ENCODE measurements at places on chromosomes 5 and 9.

DNA sequence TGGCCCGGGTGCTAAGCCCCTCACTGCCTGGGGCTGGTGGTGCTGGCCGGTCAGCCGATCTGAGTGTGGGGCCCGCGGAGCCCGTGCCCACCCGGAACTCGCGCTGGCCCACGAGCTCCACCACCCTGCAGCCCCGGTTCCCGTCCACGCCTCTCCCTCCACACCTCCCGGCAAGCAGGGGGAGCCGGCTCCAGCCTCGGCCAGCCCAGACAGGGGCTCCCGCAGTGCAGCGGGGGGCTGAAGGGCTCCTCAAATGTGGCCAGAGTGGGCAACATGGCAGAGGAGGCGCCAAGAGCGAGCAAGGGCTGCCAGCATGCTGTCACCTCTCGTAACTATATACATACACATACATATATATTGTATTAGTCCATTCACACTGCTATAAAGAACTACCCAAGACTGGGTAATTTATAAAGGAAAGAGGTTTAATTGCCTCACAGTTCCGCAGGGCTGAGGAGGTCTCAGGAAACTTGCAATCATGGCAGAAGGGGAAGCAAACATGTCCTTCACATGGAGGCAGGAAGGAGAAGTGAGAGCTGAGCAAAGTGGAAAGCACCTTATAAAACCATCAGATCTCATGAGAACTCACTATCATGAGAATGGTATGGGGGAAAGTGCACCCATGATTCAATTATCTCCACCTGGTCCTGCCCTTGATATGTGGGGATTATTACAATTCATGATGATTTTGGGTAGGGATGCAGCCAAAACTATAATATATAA, 56.8 kb downstream of the LIX1 start:
- no peak for DNase-seq

GRCh38 chr9:93264338-93265125, 80.6 kb downstream of the WNK2 start:
- DNase-seq: no peak

DNA sequence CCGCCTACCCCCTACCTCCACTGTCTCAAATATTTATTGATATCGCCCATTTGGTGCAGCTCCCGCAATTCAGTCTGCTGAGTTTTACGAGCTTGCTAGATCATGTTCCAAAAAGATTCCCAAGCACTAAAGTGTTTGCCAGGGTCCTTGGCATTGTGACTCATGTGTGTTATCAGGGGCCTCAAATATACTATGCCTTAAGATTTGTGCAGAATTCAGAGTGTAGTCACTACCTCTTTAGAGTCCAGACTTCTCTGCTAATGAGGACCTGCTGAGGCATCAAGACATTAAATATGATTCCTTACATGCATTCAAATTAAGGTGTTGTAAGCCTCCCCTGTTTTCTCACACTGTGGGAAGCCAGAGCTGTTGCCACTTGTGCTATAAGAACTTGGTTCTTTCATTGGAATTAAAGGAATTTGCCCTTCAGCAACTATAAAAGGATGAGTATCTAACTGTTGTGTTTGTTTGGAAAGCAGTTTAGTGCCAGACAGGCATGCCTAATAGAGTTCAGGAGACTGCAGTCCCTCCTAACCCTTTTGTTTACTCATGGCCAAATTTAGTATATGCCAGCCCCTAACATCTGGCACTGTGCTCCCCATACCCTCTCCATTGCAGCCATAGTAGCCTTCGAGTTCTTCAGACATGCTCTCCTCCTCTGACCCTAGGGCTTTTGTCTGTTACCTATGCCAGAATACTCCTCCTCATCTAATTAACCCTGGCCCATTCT, 316.4 kb downstream of the NR3C1 start:
- DNase-seq: no peak

- no peak for DNase-seq
These were observed 28.0 kb upstream of the HTR4 start for GRCh38 chr5:148682058-148683026.

DNA sequence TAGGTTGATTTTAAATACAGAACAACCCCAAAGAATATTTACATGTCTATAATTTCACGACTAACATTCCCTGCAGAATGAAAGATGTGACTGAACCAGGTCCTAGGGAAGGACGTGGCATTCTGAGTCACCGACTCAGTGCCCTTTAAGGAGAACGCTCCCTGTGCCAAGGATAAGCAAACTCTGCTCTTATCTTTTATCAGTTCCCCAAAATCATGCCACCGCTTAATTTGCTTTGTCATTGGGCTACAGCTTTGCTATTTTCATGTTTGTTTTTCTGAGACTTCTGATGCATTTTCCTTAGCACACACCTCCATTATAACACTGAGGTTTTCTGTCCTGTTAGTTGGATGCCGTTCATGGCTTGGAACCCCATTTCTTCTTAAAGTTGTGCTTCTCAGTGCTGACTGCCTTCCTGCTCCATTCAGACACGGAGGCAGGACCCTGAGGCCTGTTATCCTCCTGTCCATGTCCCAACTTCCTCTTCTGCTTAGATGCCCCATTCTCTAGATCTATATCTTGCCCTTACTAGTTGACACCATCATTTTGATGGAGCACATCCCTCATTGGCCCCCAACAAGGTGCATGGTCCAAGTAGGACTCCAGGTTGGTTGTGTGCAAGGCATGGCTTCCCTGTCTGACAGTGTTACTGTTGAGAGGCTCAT, 11.2 kb upstream of the SEMA4D start:
- DNase-seq: no peak

GRCh38 chr5:15573590-15573989, 73.6 kb downstream of the FBXL7 start:
- no peak for DNase-seq

DNA sequence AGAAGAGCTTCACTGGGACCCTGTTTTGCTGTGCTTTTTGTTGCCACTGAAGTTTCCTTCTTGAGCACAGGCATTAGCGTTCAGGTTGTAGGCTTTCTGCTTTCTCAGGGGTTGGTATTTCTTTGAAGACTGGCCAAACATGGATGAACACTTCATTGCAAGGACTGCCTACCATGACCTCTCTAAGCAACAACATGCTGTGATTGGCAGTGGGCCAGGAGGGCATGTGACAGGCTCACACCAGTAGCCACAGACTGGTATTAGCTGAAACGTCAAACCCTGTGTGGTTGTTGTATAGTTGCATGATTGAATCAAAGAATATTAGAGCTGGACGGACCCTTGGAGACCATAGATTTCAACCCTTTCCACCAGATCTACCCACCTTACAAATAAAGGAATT, 20.0 kb upstream of the MLANA start:
- no peak for DNase-seq
